ENCODE measurements at places on chromosomes 4 and X. TPM values are rescaled to one million over a fixed set of nuclear protein-coding genes. Genes with fewer than 3 reads are reported as not detected.

- no peak overlapping the region for H3K4me3 ChIP-seq
- no peaks in the 10 kb centered on the region for H3K36me3 ChIP-seq
- DNase-seq: no peak
- H3K27ac ChIP-seq: no peak overlapping the region
These were observed 9.9 kb downstream of the BEND4 start for GRCh38 chr4:42142591-42142990.

PDE6B gene
- 2.8 TPM for total RNA-seq

DNA sequence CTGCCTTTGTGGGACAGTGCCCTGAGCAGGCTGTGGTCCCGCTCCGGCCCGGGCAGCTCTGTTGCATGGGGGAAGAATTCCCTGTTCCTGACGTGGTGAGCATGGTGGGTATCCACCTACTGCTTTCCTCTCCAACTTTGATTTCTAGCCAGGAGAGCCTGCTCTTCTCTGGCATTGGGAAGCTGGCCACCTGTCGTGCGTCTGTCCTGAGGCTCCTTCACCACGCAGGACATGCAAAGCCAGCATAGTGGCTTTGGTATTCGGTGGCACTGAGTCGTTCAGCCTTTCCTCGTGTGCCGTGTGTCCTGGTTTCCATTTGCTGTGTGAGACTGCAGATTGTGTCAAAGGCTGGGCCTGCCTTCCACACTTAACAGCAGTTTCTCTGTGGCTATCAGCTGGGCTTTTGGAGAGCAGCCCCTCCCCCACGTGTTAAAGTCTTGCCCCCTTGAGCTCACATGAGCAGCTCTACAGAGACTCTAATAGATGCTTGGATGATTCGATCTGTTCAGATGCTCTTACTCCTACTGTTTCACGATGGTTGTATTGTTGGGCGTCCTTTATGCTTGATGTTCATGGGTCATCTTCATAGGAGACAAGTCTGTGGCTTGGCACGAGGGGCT is 46.3 kb upstream of the CLCN4 start:
- H3K4me1 ChIP-seq: peaks cover 17% of the 10 kb centered on the region
- no peak overlapping the region for H3K27ac ChIP-seq
- H3K4me3 ChIP-seq: no peak overlapping the region

GRCh38 chr4:112923516-112923915 is 125.9 kb upstream of the ANK2 start:
- H3K27ac ChIP-seq: no peak overlapping the region
- H3K4me1 ChIP-seq: no peaks in the 10 kb centered on the region
- no peaks in the 10 kb centered on the region for H3K27me3 ChIP-seq
- DNase-seq: no peak

DNA sequence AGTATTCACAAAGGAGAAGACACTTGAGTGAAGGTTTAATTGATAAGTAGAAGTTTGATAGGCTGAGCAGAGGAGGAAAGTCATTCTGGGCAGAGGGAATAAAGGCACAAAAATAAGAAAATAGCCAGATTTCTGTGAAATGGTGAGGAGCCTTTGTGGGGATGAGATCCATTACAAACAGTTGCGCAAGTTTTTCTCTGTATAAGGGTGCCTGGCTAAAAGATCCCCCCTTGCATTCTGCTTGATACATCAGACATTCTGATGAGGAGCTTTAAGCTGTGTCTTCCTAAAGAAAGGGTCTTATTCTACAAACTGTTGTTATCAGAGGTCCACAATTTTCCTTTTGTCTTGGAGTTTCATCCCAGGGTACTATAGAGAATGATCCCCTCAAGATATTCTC is 112.0 kb downstream of the ARHGAP36 start:
- no peaks in the 10 kb centered on the region for H3K36me3 ChIP-seq
- H3K4me3 ChIP-seq: no peak overlapping the region
- no peaks in the 10 kb centered on the region for H3K4me1 ChIP-seq
- H3K27ac ChIP-seq: no peak overlapping the region
- no peaks in the 10 kb centered on the region for H3K27me3 ChIP-seq

CCDC160 gene
- total RNA-seq: not detected

DNA sequence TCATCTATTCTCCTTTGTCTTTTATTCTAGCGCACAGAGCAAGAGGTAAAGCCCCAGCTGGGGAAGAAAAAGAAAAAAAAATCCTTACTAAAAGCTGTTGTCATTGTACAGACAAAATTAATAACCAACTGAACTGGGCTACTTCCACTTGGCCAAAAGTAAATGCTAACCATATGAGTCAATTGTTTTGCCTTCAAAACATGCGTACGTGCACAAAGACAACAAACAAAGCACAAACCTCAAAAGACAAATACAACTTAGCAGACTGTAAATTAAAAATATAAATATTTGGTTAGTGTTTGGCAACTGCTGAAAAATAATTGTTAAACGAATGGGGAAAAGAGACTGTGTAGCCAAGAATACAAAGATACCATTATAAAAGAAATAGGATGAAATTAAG is 5.9 kb downstream of the EDA2R start:
- no peak for DNase-seq
- no peak overlapping the region for H3K4me3 ChIP-seq
- H3K36me3 ChIP-seq: no peaks in the 10 kb centered on the region
- H3K27ac ChIP-seq: no peak overlapping the region

- H3K4me3 ChIP-seq: no peak overlapping the region
- H3K27me3 ChIP-seq: no peaks in the 10 kb centered on the region
- H3K4me1 ChIP-seq: peaks cover 25% of the 10 kb centered on the region
- H3K27ac ChIP-seq: no peak overlapping the region
These were observed 63.1 kb upstream of the SPP1 start for GRCh38 chr4:87912164-87913004.

- H3K27me3 ChIP-seq: no peaks in the 10 kb centered on the region
- H3K4me3 ChIP-seq: no peak overlapping the region
- no peaks in the 10 kb centered on the region for H3K36me3 ChIP-seq
- H3K27ac ChIP-seq: no peak overlapping the region
These were observed 114.5 kb upstream of the GUCY1A1 start for GRCh38 chr4:155552180-155552579.

DNA sequence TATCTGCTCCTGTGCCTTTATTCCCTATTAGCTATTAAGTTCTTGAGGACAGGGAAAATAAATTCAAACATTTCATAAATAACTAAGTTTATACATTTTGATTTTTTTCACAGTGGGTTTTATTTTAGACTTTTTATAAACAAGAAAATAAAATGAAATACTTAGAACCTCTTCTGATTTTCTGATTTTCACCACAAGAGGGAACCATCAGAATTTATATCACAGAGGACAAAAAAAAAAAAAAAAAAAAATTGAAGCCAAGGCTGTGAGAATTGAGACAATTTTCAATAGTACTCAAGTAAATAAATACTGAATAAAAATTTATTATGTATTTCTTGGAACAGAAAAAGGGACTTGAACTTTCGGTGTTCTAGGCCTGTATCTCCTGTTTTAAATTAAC is 288.1 kb downstream of the SH3BGRL start:
- H3K27me3 ChIP-seq: no peaks in the 10 kb centered on the region
- DNase-seq: no peak
- H3K4me3 ChIP-seq: no peak overlapping the region
- H3K4me1 ChIP-seq: no peaks in the 10 kb centered on the region
- no peak overlapping the region for H3K27ac ChIP-seq

GRCh38 chr4:85555206-85555605 is 80.3 kb downstream of the ARHGAP24 start:
- no peaks in the 10 kb centered on the region for H3K36me3 ChIP-seq
- no peak for DNase-seq
- H3K27ac ChIP-seq: no peak overlapping the region
- no peaks in the 10 kb centered on the region for H3K4me1 ChIP-seq
- no peaks in the 10 kb centered on the region for H3K27me3 ChIP-seq

DNA sequence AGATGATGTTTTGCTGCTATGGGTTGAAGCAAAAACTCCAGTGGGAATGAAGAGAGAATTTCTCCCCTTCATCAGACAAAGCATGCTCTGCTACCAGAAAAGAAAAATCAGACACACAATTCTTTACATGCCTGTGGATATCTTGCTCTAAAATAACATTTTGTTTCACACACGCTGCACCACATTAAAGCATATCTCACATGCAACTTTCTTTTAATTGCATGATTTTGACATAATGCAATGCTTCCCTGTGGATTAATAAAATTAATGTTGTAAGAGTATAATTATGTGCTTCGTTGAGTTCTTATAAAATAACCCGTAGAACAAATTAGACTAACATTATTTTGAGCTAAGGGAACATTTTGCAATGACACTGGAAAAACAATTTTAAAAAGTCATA is 2230.7 kb downstream of the PCDH7 start:
- H3K27me3 ChIP-seq: no peaks in the 10 kb centered on the region
- no peak overlapping the region for H3K27ac ChIP-seq
- no peak overlapping the region for H3K4me3 ChIP-seq
- no peaks in the 10 kb centered on the region for H3K4me1 ChIP-seq

DNA sequence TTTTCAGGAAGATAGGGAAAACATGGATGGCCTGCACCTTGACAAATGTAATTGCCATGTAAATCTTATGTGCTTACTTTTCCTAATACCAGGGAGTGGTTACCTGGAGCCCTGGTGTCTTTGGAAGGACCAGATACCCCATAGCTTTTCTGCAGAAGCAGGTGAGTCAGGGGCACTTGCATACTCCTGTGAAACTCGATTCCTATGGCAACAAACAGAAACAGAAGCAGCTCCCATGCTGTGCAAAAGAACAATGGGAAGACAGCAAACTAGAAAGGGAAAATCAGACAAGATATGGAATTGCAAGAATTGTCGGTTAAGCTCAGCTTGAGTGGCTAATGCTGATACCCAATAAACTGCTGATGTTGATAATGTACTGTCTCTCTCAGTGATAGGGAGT is 117.4 kb upstream of the AFF2 start:
- no peak overlapping the region for H3K27ac ChIP-seq
- DNase-seq: no peak
- H3K27me3 ChIP-seq: peaks cover 5% of the 10 kb centered on the region
- H3K4me1 ChIP-seq: no peaks in the 10 kb centered on the region
- H3K4me3 ChIP-seq: no peak overlapping the region

DNA sequence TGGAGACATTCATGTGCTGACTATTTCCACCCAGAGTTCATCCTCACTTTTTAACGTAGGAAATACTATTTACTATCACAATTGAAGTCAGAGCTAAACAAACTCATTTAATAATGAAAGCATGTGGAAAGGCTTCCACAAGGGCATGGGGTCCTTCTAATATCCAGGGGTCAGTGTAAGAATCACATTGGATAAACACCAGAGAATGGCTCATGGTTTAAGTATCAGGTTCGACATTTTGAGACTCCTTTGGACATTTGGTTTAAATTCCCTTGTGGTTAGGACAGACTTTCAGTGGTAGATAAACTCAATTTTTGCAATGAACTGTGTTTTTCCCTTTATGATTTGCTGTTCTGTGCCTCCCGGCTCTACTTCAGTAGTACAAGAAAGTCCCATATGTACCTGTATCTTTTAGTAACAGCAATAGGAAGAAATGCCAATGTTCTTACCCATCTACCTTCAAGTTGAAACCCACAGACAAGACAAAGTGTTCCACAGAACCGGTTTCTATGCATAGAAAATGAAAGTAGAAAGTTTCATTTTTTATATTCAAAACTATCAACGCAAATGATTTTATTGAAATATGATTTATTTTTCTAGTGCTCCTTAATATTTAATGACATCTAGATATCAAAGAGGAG is 589.0 kb upstream of the FAM241A start:
- no peaks in the 10 kb centered on the region for H3K27me3 ChIP-seq
- no peak for DNase-seq
- H3K4me1 ChIP-seq: no peaks in the 10 kb centered on the region
- H3K36me3 ChIP-seq: no peaks in the 10 kb centered on the region
- no peak overlapping the region for H3K4me3 ChIP-seq

MEPE gene
- total RNA-seq: not detected

CLCN4 gene
- 8.8 TPM for total RNA-seq

GRCh38 chrX:66167431-66167830 is 3.4 kb downstream of the HEPH start:
- no peaks in the 10 kb centered on the region for H3K36me3 ChIP-seq
- no peak overlapping the region for H3K27ac ChIP-seq
- no peaks in the 10 kb centered on the region for H3K4me1 ChIP-seq
- H3K4me3 ChIP-seq: no peak overlapping the region
- H3K27me3 ChIP-seq: no peaks in the 10 kb centered on the region

DNA sequence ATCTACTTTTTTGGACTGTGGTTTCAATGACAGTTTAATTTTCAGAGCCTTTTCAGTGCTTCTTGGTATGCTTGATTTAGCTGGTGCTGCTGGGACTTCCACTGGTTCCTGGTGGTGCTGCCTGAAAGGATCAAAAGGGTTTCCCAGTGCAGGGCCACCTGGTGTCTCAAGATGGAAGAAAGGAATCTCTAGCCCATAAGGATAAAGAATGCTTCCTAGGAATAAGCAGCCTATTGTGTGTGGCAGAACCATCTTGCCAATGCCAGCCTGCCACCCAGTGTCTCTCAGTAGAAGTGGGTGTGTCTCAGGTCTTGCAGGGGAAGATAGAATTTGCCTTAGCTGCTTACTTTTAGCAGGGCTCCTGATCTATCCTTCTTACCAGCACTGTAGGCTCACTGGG is 15.0 kb upstream of the RAI2 start:
- no peak overlapping the region for H3K4me3 ChIP-seq
- DNase-seq: peak; percentile 1

GRCh38 chr4:1239950-1240307 is 9.0 kb downstream of the CTBP1 start:
- DNase-seq: no peak
- no peaks in the 10 kb centered on the region for H3K27me3 ChIP-seq
- H3K4me1 ChIP-seq: peaks cover 37% of the 10 kb centered on the region

DNA sequence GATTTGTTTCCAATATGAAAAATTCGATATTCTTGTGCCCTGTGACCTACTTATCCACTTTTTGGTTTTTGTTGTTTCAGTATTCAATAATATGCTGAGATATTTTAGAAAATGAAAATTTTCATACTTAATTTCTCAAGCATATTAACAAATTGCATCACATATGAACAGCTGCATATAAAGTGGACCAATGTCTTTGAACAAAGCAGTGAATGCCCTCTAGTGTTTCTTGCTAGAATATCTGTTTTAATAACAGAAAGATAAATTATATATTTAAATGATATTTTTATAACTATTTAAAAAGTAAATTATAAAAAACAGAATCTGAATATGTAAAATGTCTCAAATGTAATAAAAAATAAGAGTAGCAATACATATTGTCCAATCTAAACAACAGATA is 31.7 kb upstream of the INTU start:
- H3K4me1 ChIP-seq: no peaks in the 10 kb centered on the region
- peaks cover 3% of the 10 kb centered on the region for H3K27me3 ChIP-seq

DNA sequence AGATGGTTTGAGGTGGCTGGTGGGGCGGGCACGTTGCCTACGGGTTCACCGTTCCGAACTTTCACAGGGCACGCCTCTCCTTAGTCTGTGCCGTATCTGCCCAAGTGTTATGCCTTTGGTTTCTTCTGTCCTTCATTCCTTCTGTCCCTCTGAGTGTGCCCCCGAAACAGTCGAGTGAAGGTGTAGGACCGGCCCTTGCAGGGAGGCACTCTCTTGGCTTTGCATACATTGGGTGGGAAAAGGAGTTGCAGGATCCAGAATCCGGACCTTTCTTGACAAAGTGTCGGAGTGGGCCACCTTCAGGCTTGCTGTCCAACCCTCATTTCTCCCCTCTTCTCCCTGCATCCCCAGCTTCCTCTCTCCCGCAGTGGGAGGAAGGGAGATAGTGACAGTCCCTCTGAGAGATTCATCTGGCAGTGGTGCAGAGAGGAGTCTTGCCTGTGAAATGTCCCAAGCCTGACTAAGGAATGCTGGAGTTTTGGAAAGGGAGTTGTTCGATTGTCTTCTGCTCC is 569 bp downstream of the ARFIP1 start:
- H3K4me1 ChIP-seq: peaks cover 6% of the 10 kb centered on the region
- peak; percentile 42 for DNase-seq
- H3K27ac ChIP-seq: peak overlapping the region; percentile 93
- no peaks in the 10 kb centered on the region for H3K36me3 ChIP-seq

- H3K27me3 ChIP-seq: no peaks in the 10 kb centered on the region
- no peaks in the 10 kb centered on the region for H3K36me3 ChIP-seq
- no peak overlapping the region for H3K27ac ChIP-seq
- no peak overlapping the region for H3K4me3 ChIP-seq
- peaks cover 25% of the 10 kb centered on the region for H3K4me1 ChIP-seq
- no peak for DNase-seq
These were observed 32.5 kb downstream of the PDGFC start for GRCh38 chr4:156939139-156939538.

EBP gene
- total RNA-seq: 139 TPM
